ENCODE measurements at places on chromosomes 5 and 9.

DNA sequence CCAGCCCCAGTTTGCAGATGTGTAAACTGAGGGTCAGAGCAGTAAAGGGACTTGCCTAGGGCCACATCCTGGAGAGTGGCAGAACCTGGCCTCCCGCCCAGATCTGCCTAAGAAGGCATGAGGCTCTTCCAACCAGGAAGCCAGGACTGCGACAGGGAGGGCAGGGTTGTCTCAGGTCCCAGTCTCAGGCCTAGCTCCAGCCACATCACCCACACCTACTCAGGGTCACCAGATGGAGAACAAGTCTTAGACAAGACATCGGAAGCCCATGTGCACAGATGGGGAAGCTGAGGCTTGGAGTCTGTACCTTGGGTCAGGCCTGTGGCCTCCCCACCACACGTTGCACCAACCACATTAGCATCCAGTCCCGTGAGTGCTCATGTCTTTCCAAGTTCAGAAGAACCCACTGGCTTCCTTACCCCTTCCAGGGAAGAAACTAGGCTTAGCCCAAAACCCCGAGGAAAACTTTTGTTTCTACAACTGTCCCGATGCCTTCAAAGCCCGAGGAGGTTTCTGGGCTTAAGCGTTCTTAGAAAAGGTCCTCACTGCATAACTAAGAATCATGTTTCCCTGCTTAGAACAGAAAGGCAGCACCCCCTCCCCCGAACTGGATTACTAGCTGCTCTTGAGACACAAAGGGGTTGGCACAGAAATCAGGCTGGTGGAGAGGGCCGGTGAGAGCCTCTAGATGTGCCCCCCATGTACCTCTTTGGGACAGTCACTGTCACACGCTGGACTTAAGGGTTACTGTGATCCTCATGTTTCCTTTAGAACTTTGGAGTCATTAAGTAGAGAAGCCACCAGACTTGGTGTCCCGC lies 2.2 kb downstream of the FAM78A start:
- DNase-seq = no peak

DNA sequence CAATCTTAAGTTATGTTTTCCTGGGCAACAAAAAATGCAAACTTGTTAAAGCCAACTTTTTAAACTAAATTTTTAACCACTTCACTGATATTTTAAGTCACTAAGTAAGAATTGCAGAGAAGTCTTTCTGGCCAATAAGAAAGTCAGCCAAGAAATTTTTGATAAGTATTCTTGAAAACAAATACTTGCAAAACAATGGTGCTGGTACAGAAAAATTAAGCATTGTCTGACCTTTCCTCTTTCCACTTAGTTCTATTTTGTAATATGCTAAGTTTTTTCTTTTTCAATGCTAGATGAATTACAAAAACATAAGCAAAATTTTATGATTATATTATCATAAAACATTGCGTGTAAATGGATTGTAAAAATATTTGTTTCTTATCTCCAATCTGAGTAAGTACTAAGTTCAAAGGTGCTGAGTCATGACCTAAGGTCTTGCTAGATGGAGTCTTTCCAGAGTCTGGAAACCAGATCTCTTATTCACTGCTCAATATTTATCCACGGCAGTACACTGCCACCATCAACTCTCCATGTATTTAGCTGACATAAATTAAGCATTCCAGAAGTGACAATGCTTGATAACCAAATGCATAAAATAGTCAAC lies 139.7 kb downstream of the MEF2C start:
- DNase-seq = no peak

DNA sequence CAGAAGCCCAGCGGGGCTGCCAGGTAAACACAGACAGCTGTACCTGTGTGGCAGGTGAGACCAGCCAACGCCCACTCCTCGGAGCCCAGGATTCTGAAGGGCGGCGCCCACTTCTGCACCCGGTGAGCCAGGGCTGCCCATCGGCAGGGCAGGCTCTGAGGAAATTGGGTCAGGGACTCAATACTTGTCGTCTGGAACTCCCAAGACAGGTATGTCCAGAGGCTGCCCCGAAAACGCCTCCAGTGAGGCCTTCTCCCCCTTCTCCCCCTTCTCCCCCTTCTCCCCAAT lies 19.8 kb downstream of the GLT6D1 start:
- DNase-seq = no peak

- DNase-seq = no peak
Observed at GRCh38 chr5:142978726-142979125, 208.5 kb downstream of the ARHGAP26 start.

GRCh38 chr9:96441798-96442445 lies 8.0 kb upstream of the HABP4 start:
- peak; percentile 17 for DNase-seq

GRCh38 chr9:115989831-115990230 lies 163.8 kb upstream of the PAPPA start:
- no peak for DNase-seq

DNA sequence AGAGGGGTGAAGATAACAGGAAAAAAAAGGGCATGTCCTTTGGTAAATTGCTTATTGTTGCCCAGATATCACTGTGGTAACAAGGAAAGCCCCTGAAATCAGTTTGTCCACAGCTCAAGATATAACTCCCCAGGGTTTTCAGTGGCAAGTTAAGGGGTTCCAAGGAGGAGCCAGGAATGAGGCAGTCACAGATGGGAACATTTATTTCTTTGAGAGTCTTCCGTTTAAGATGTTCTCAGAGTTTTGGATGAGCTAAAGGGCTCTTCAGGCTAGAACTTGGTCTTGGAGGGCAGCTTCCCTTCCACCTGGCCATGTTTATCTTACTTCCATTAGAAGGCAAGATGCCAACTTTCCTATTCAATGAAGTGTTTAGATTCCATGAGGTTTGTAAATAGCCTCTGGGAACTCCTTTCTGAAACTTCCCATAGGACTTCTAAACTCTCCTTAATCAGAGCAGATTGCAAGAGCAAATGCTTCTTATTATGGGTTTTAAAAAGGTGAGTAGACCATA lies 277.6 kb upstream of the TNC start:
- DNase-seq = no peak

DNA sequence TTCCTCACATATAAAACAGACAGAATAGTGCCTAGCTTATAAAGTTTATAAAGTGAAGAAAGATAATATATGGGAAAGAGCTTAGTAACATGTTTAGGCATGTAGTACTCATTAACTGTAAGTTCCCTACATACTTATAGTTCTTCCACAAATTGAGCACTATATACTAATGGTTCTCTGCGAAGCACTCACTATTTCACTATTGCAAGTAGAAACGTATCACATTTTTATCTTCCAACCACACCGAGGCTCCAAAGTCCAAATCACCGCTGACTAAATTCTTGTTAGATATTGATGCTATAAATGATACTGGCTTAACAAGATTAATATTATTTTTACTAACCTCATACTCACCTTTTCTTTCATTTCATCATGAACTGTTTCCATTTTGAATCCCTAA lies 61.0 kb downstream of the FBXW11 start:
- DNase-seq = no peak

- DNase-seq = no peak
Observed at GRCh38 chr9:97714435-97714834, 17.3 kb upstream of the XPA start.

DNA sequence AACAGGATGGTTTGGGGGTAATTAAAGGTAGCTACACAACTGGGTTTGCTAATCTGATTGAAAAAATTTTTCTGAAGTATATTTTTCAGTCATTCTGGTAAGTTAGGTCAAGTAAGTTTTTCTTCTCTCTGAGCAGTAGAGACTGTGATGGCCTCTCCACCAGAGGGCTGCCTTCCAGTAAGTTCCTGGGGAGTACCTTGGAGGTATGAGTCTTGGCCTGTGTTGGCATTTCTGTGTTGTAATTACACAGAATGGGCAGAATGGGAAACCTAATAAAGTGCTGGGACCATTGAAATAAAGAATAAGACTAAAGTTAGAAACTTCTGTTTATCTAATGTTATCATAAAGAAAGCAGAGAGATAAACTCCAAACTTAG lies 430.8 kb downstream of the ARHGEF28 start:
- no peak for DNase-seq

DNA sequence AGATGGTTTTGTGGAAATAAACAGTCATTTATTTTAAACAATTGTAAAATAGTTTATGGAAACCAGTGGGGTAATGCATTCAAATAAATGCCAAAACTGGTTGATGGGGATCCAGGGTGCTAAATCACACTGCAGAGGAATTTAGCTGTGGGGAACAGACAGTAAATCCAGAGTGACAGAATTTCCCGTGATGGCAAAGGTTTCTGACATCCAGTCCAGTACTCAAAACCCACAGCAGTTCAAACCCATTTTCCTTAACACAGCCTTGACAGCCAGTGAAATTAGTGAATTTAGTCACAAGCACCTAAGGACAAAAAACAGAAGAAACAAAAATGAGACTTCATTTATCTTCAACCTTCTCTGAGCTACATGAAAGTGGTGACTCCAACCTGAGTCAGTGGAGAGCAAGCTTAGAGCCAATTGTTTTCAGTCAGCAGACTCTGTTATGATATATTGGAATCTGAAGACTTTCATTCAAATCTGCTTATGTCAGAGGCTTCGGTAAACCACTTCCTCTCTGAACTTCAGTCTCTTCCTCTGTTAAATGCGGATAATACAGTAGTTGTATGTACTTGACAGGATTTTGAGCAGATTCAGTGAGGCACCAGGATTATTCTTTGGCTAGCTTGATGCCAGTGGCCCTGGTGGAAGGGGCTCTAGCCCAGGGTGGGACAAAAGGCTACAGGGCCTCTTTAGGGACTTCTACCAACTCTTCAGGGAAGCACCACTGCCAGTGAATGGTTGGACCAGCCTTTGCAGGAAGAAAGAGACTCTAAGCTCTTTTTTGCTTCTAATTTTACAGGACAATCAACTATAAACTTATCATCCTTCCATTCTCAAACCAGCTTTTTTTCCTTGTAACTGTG lies 185.3 kb downstream of the MAPKAP1 start:
- DNase-seq = no peak

DNA sequence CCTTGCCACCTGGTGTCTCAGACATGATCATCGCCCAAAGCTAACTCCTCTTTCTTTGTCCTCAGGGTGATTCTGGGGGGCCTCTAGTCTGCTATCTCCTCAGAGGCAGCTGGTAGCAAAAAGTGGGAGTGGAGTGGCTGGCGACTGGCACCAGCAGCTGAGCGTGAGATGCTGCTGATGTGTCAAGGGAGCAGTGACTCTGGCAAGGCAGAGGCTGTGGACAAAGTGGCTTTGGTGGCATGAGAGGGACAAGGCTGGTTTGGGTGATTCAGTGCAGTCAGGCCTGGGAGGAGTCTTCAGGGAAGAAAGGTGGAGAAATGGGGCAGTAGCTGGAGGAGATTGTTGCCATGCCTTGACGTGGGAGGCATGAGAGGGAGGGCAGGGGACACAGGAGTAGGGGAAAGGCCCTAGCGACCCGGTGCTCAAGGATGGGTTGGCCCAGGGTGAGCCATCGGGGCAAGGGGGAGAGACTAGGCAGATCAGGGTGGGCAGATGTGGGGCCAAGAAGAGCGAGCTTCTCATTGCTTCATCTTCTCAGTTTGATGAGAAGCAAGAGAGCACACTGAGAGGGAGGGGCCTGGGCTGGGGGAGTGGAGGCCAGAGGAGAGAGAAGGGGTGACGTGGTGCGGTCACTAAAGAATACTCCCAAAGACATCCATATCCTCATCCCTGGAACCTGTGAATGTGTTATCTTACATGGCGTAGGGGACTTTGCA lies 64.2 kb upstream of the SPTLC1 start:
- DNase-seq = no peak

DNA sequence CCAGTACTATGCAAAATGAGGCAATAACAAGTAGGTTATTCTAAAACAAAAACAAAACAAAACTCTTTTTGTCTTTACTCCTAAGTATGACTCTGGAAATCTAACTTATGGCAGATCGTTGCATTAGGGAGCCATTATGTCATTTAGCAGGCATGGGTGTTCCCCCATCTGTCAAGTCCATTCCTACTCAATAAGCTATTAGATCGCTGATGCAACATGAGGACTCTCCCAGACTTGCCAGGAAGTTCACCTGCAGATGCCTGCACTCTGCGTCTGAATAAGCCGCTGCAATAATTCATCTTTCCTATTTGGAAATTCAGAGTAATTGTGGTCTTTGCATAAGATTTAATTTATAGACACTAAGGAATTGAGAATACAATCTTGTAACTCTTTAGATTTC lies 585.0 kb downstream of the KIF4B start:
- peak; percentile 44 for DNase-seq

DNA sequence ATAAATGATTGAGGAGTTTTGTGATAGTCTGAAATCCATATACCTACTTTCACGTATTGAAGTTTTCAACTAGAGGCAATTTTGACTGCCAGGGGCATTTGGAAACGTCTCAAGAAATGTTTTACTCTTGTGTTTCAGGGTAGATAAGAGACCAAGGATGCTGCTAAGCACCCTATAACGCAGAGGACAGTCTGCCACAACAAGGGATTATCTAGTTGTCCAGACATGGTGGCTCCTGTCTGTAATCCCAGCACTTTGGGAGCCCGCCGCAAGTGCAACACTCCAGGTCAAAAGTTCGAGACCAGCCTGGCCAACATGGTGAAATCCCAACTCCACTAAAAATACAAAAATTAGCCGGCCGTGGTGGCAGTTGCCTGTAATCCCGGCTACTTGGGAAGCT lies 133.7 kb upstream of the CCNG1 start:
- DNase-seq = no peak

- DNase-seq = no peak
Observed at GRCh38 chr9:34027845-34028574, 20.7 kb downstream of the UBAP2 start.

- DNase-seq = no peak
Observed at GRCh38 chr5:136007271-136007670, 21.5 kb upstream of the TGFBI start.

DNA sequence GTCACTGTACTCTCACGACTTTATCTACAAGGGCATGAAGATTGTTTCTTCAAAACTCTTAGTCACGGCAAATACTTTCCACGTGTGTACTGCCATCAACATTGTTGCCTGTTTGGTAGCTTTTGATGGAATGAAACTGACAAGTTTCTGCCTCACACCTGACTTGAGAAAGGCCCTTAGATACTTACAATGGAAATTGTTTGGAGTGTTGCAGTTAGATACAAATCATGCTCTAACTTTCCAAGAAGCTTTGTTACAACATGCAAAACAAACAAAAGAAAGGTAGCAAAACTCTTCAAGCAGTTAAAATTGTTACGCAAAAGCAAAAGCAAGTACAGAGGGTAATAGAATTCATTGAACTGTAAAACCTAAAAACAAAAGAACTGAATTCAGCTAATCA lies 91.1 kb upstream of the TLE4 start:
- no peak for DNase-seq

DNA sequence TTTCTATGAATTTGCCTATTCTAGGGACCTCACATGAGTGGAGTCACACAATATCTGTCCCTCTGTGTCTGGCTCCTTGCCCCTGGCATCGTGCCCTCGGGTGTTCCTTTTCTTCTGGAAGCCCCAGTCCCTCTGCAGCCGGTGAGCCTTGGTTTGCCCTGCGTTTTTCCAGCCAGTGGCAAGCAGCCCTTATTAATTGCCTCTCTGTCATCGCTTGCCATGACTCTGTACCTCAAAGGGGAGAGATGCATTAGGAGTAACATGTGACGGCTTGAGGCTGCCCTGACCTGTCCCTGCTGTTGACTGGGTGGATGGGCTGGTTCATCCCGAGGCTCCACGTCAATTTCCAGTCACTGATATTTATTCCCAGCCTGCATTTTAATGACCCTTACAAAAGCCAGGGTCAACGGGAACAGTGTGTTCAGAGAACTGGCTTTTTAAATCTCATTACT lies 87.3 kb downstream of the CFAP90 start:
- DNase-seq = no peak

GRCh38 chr5:155540000-155540595 lies 526.5 kb downstream of the KIF4B start:
- DNase-seq = no peak

Measured in NCI-H2171 (cell line).